ENCODE measurements at places on chromosomes 5 and 9.

- DNase-seq: no peak
Observed at GRCh38 chr5:43304525-43304924, 8.7 kb downstream of the HMGCS1 start.

GRCh38 chr5:115415143-115415491, 118.7 kb upstream of the CCDC112 start:
- no peak for DNase-seq

GRCh38 chr5:146867996-146868708, 10.4 kb downstream of the PPP2R2B start:
- DNase-seq: no peak

DNA sequence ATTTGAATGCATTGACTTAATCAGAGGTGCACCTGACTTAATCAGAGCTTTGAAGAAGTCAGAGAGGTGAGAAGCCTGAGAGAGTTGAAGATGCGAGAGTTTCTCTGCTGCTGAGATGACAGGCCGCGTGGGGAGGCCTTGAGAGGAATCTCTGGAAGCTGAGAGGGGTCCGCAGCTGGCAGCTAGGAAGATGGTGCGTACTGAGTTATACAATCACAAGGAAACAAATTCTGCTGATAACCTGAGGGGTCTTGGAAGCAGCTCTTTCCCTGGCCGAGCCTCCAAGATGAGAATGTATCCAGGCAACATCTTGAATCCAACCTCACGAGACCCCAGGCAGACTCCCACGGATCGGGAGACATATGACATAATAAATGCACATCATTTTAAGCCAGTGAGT, 91.7 kb downstream of the SPATA31A6 start:
- DNase-seq: no peak

DNA sequence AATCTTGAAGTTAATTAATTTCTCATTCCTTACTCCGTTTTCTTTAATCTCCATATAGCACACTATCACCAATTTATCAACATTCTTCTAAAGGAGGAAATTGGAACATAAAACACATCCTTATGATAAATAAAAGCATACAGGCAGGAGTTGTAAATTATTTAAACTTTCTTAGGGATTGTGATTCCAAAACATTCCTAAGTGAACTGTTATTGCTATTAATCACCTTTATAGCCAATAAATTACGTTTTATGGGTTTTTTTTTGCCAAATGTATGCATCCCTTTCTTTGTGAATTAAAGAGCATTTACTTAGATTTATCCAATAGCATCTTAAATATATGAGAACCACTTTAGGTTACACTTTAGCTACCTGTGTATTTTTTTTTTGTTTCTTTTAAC, 55.3 kb downstream of the FBXO4 start:
- no peak for DNase-seq

DNA sequence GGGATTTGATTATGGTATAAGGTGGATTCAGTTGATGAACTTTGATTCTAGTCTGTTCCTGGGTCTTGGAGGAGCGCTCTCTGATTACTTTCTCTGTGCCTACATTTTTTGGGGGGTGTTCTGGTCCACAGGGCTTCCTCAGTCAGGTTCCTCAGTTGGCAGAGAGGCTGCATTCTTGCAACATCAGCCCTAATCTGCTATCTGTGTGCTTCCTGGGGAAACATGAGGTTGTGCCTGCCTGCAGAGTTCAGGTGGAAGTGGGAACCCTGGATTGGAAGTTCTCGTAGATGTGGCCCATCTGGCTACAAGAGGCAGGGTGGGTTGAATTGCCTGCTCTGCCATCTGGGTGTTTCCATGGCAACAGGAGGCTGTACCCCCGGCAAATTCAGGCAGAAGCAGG, 24.5 kb downstream of the POLK start:
- DNase-seq: no peak

- peak; percentile 96 for DNase-seq
Observed at GRCh38 chr5:139560752-139561654, at the start of gene UBE2D2. UBE2D2 (plus strand) TSS chr5:139561339; CDS start chr5:139561792, 453 bp downstream.

DNA sequence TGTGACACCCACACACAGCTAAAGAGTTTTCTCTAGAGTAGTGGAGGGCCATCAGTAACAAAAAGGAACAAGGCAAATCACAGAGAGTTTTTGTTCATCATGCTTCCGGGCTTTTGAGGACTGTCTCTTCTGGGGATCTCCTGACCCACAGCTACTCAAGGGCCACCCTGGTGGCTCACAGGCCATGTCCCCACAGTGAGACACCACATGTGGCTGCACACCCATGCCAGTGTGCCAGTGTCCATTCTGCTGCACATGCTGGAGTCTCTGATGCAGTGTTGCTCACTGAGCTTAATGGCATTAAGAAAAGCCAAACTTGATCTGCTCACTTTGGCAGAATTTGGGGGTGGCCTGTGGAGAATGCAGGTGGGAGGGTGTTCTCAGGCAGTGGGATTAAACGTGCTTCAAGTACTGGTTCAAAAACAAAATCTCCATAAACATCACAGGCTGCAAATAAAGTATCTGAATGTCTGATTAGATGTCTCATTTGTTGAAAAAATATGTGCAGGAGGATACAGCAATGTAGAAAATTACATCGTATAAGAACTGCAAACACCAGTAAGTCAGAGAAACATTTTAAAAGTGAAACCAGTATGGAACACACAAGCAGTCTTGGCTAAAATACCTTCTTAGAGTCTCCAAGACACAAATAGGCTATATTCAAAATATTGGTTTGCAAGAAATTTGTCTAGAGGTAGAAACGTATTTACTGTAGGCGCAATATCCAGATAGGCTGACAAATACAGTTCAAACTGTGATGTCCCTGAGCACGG, 11.0 kb downstream of the FREM1 start:
- DNase-seq: no peak

GRCh38 chr5:159189310-159189709, 20.0 kb downstream of the RNF145 start:
- no peak for DNase-seq

DNA sequence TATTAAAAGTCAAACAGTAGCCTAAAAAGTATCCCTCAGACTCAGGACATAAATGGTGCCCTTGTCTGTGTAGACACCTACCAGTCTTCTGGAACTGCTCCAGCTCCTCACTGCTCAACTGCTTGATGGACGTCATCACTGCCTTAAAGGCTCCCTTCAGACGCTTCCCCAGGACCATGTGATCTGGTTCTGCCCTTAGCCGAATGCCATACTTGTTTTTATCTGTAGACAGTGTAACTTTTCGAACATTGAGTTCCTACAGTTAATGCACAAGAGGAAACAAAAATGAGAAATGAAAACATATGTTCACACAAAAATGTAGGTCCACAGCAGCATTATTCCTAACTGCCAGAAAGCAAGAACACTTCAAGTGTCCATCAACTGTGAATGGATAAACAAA, 46.2 kb downstream of the IARS1 start:
- no peak for DNase-seq

GRCh38 chr5:139282197-139282557, 11.4 kb upstream of the MATR3 start:
- no peak for DNase-seq

GRCh38 chr5:54756301-54756700, 229.1 kb downstream of the ESM1 start:
- no peak for DNase-seq

- DNase-seq: no peak
Observed at GRCh38 chr5:159190170-159190569, 19.2 kb downstream of the RNF145 start.

GRCh38 chr5:143605403-143606005, 202.0 kb upstream of the NR3C1 start:
- DNase-seq: no peak

DNA sequence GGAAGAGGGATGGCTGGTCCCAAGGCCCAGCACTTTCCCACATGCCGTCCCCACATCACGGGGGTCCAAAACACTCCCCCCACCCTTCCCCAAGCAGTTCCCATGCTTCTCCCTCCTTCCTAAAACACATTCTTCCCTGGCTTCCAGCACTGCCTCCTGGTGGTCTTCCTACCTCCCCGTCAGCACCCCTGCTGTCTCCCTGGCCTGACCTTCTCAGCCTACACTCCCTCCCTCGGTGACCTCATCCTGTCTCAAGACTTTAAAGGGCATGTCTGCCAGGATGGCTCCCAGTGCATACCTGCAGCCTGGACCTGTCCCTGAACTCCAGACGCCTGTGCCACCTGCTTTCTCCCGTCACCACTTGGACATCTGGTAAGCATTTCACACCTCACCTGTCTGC, 4.3 kb upstream of the NCS1 start:
- no peak for DNase-seq

DNA sequence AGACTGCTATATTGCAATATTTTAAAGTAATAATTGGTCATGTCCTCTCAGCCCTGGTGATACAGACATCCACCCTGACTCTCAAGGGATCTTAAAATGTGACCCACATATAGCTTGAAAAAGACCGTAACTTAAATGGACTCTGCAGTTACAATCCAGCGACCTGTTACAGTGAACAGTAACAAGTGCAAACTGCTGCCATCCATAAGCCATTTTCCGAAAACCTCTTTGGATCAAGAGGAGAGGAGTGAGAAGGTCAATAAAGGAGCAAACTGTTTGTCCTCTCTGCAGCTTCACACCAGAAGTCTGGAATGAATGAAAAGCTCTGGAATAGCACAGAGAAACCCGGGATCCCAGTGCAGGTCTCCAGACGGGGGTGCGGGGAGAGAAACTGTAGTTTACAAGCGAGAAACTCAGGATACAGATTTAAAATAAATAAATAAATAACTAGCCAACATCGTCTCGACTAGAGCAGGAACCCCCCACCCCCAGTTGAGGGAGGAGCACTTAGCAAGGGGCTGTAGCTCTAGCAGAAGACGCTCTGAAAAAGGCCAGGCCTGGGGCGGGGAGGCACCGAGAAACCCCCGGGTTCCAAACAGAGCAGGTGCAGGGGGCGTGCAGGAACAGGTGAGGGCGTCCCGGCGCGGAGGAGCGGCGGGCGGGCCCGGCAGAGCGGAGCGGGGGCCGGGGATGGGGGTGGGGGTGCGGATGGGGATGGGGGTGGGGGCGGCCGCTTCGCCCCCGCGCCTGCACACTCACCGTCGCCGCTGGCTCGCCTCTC, 572 bp downstream of the ZDHHC21 start:
- DNase-seq: peak; percentile 22

DNA sequence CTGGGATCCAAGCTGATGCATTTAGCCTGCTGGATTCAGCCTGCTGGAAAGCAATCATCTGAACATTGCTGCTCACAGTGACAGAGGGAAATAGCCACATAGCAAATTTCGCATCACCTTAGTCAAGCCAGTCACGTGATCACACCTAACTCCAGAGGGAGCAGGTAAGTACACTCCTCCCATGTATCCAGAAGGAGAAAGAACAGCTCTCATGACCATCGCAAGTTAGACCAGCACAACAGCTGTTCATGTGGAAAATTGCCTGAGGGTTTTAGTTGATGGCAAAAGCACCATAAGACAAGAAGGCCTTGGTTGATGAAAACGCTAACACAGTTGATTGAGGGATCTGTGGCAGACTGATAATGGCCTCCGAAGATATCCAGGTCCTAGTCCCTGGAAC, 34.2 kb upstream of the MYO10 start:
- no peak for DNase-seq

GRCh38 chr9:134360180-134360759, 34.0 kb downstream of the RXRA start:
- DNase-seq: no peak

GRCh38 chr9:29475471-29475870, 1902.2 kb upstream of the C9orf72 start:
- no peak for DNase-seq

DNA sequence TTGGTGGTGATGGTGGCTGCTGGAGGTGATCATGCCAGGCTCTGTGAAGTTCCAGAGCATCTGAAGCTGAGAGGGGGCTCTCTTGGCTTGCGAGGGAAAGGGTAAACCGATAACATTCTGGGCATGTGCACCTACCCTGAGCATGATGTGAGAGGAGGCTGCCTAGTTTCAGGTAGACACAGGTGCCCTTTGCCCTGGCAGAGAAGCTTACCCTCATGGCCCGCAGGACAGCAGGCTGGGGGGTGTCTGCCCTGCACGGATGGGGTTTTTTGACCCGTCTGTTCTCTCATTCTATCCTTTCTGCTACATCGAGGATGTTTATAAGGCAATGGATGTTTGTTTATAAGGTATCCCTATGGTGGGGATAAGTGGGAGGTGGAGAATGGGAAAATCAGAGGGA, 132.9 kb downstream of the WDR41 start:
- DNase-seq: no peak

GRCh38 chr9:126093771-126094170, 232.9 kb upstream of the MVB12B start:
- DNase-seq: no peak

GRCh38 chr5:111301264-111301663, 77.1 kb downstream of the CAMK4 start:
- DNase-seq: no peak

- DNase-seq: no peak
Observed at GRCh38 chr9:127554966-127555839, 56.9 kb upstream of the STXBP1 start.

DNA sequence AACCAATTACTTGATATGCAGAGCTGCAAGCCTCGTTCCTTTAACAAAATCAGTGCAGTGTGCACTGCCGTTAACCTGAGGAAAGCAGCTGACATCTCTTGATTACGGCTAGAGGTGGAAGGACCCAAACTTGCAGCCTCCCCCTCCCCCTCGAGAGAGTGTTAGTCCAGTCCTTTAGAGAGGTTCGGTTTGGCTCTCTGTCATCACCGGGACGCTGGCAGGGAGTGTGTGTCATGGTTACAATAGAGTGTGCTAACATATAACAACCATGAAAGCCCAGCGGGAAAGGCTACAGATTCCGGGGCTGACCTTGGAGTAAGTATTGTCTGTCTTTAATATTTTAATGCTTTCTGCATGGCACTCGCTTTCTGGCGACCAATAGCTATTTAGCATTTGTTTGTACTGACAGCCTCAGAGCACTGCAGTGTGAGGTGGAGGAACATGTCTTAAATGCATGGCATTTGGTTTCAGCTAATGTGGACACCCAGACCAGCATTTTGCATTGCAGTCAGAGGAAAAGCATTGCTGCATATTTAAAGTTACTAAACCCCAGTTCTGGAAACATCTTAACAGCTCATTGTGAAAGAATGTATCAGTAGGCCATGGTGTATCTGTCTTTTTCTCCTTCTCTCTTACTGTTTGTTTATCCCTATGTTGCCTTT, 237.5 kb downstream of the CD180 start:
- no peak for DNase-seq

GRCh38 chr9:81565144-81565543, 124.2 kb downstream of the TLE1 start:
- no peak for DNase-seq

- no peak for DNase-seq
Observed at GRCh38 chr9:111016426-111017045, 21.7 kb downstream of the LPAR1 start.

- DNase-seq: no peak
Observed at GRCh38 chr5:121968910-121969607, 7.3 kb downstream of the SRFBP1 start.

GRCh38 chr9:6054280-6055099, 39.1 kb upstream of the RANBP6 start:
- no peak for DNase-seq

All from mesothelial cell of epicardium (in vitro differentiated cells).